MM.1S (cell line): ENCODE measurements at places on chromosomes 3 and 15.

GRCh38 chr3:171687581-171687980 is 122.7 kb downstream of the PLD1 start:
- DNase-seq: no peak

GRCh38 chr3:182465301-182466185 is 327.8 kb upstream of the ATP11B start:
- peak; percentile 84 for DNase-seq

DNA sequence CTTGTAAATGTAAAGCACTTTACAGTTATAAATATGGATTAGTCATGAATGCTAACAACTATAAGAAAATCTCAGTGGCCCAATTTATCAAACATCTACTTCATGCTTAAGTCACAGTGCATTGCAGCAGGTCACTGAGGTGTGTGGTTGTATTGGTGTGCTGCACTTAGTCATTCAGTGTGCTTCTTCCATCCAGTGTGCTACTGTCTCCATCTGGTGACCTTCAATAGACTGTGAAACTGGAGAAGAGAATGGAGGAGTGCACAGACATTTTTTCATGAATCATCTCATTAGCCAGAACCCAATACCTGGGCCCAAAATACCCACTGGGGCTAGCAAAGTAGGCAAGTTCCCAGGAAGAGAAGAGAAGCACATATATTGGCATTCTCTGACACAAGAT is 199.6 kb downstream of the SHOX2 start:
- no peak for DNase-seq

GRCh38 chr15:99348412-99348811 is 97.1 kb downstream of the LRRC28 start:
- no peak for DNase-seq

DNA sequence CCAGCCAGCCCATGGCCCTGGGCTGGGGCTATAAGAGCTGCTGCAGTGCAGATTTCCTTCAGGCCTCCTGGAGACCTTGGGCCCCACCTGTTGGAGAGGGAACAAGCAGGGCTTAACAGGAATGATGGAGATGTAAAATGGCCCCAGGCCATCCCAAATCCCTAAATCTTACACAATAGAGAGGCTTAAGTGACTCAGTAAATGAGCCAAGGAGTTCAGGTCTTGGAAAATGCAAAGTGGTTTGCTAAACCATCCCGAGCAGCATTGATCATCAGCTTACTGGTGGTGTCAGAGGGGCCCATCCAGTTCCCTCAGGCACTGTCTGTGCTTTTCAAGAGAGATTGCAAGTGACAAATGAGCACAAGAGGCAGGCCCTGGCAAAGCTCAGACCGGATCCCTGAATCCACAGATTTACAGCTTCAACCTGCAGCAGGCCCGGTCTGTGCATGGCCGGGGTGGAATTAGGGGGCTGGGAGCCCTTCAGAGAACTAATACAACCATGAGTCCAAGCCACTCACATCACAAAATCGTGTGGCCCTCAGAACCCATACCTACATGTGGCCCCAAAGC is 325.4 kb downstream of the UACA start:
- no peak for DNase-seq

DNA sequence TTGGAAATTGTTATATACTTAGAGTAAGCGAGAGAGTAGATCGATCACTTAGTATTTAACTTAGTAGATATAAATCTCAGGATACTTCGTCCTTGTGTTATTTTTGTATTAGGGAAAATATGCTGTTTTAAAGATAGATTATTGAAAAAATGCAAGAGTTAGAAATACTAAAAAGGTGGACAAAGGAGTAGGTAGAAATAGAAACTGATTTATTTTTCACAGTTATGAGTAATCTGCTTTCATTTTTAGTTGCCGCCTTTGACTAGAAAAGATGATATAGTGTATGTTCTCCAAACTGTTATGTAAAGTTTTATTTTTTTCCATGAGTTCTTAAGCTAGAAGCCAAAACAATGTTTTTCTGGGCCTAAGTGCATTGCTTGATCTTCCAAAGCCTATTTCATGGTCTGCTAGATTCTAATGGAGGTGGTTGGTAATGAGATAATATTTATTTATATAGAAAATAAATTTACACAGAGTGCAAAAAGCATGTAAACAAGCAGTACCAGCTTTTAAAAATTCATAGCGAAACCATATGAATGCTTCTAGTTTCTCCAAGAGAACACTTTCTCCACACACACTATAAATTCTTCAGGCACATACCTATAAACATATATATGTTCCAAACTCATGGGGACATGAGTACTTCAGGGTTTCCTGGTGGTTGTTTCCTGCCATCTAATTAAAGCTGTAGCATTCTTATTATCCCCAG is 61.1 kb downstream of the DIPK2A start:
- no peak for DNase-seq

- DNase-seq: peak; percentile 56
Observed at GRCh38 chr15:28921336-28921735, 35.6 kb downstream of the APBA2 start.

- peak; percentile 34 for DNase-seq
Observed at GRCh38 chr3:133821767-133822638, 16.4 kb downstream of the SRPRB start.
